ENCODE measurements at places on chromosomes 7 and 10.

DNA sequence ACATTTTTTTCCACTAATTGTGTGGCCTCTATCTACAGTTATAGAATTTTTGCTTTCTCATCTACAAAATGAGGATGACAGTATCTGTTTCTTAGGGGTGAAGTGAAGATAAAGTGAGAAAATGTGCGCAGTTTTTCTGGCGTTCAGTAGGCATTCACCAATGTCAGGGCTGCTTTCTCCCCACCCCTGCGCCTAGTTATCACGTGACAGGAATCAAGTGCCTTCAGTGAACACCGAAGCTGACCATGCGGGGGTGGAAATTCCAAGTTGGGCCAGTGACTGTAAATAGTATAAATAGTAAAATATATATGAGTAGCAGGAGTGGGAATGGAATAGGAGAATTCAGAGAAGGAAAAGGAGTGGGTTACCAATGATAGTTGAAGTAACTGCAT is 77.4 kb downstream of the TAF3 start:
- no peak for DNase-seq

- DNase-seq, result no peak
These were observed 130.5 kb downstream of the CDK14 start for GRCh38 chr7:90726623-90727022.

DNA sequence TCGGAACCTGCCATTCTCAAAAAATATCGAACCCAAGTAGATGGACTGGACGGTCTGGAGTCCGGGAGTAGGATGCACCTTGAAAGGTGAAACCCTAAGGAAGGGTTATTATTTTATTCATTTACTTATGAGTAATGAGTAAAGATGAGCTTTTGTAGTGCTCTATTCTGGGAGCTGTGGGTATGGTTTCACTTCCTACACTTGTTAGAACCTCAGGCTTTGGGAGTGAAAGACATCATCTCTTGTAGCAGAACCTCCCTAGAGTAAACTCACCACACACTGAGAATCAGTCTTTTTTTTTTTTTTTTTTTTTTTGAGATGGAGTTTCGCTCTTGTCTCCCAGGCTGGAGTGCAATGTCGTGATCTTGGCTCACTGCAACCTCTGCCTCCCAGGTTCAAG is 389.4 kb upstream of the AUTS2 start:
- no peak for DNase-seq

GRCh38 chr10:52245547-52245946 is 68.5 kb upstream of the DKK1 start:
- no peak for DNase-seq

- no peak for DNase-seq
These were observed 117.1 kb upstream of the POT1 start for GRCh38 chr7:125046767-125047166.

- no peak for DNase-seq
These were observed 325.6 kb downstream of the PHTF2 start for GRCh38 chr7:78124216-78124615.

DNA sequence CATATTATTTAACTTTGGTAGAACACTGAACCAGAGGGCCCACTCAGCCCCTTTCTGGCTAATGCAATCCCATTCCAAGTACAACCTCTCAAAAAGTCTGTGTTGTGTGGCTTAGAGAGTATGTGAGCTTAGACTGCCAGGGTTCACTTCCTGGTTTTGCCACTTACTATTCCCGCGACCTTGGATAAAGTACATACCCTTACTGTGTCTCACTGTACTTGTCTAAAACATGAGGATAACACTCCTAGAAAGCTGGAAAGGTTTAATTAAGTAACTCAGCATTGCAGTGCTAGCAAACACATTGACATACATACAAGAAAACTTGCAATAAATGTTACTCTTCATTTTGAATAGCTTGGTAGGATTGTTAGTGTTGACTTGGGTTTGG is 215.8 kb downstream of the CHCHD3 start:
- DNase-seq, result no peak

GRCh38 chr7:149500201-149500600 is 2.6 kb upstream of the ZNF746 start:
- DNase-seq, result no peak

GRCh38 chr10:71268247-71268691 is 50.8 kb upstream of the SLC29A3 start:
- no peak for DNase-seq

DNA sequence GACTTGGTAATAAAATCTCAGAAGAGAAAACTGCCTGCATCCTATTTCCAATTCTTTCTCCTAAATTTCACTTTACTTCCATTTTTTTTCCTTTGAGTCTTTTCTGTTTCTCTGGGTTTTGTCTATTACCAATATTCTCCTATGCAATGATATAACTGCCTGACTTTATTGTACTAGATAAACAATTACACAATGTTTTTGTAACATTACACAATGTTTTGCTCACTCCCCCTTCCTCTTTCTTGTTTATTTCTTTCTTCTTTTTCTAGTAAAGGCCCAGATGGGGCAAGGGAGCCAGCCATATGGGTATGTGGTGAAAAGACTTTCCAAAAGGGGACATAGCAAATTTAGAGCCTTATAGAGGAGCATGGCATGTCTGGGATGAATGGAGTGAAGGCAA is 278.7 kb upstream of the PHYHIPL start:
- DNase-seq, result no peak

DNA sequence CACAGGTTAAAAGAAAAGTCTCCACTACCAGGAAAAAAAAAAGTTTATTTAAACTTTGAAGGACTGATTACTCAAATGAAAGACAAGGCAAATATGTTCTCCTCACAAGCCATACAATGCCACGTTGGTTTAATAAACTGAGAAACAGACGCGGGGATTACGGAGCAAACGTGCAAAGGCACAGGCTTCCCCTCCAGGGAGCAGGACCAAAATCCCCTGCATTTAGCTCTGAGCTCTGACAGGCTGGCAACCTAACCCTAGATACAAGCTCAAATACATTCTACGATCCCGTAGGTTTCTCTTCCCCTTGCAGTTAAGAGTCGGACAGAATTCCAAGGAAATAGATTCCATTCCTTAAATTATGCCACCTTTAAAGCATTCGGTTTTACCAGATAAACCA is 7.7 kb upstream of the GRB10 start:
- DNase-seq, result no peak

- no peak for DNase-seq
These were observed 510.0 kb downstream of the ANKRD7 start for GRCh38 chr7:118734541-118734940.

DNA sequence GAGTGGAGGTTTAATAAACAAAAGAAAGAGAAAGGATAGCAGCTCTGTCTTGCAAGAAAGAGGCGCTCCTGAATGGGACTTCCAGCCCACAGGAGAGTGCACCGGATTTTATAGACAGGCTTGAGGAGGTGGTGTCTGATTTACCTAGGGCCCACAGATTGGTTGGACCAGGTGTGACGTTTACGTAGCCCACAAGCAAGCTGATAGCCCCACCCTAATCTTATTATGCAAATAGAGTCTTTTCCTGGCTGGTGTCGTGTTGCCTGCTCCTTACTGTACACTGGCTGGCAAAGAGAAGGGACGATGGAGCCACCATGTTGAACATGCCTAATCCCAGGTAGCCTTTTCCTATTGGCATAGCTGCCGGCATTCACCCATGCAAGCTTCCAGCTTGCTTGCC is 319.7 kb upstream of the POM121L12 start:
- DNase-seq, result no peak

DNA sequence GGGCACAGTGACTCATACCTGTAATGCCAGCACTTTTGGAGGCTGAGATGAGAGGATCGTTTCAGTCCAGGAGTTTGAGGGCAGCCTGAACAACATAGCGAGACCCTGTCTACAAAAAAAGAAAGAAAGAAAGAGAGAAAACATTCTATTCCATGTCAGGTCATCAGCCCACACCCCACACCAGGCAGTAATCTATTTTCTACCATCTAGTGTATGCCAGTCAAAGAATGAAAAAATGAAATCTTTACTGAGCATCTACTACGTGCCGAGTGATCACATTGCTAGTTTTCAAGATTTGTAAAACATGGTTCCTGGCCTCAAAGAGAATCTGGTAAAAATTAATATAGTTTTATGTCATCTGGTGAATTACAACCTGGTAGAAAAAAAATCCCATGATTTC is 3.1 kb upstream of the EPHB4 start:
- DNase-seq, result no peak

GRCh38 chr10:10726101-10726500 is 291.6 kb upstream of the CELF2 start:
- DNase-seq, result no peak

- no peak for DNase-seq
These were observed 31.7 kb downstream of the KCND2 start for GRCh38 chr7:120304674-120305073.

- no peak for DNase-seq
These were observed 12.0 kb upstream of the EPHB4 start for GRCh38 chr7:100839361-100839760.

GRCh38 chr10:79038841-79039201 is 29.9 kb upstream of the ZMIZ1 start:
- DNase-seq, result no peak

GRCh38 chr10:21624951-21625350 is 90.9 kb downstream of the MLLT10 start:
- DNase-seq, result no peak

GRCh38 chr10:36117231-36117630 is 475.1 kb upstream of the FZD8 start:
- DNase-seq, result no peak

DNA sequence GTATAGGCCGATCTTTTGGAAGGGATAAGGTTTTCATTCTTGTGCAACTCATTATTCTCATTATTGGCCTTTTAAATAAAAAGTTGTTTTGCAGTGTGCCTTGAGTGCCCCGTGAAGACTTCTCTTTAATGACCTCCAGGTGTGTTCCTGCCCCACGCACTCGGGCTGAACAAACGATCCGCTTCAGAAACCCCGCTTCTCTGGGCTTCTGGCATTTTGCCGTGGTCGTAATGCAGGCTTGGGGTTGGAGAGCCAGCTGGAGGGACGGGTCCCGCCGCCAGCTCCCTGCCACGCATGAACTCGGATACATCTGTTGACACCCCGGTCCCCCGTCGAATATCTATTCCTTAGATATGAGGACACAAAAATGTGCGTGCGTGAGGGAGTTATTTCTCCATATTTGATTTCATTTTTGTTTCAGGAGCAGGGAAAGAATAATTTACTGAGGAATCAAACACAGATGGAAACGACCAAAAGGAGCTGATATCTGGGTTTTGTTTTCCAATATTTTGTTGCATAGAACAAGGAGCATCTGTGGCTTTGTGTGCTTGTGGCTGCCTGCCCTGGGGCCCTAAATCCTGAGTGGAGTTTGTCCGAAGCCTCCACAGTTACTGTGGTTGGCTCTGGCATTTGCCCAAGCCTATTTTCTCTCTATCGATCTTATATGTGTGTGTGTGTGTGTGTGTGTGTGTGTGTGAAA is 17.0 kb upstream of the TTYH3 start:
- no peak for DNase-seq

GRCh38 chr10:12431151-12432101 is 82.1 kb downstream of the CAMK1D start:
- DNase-seq, result no peak

DNA sequence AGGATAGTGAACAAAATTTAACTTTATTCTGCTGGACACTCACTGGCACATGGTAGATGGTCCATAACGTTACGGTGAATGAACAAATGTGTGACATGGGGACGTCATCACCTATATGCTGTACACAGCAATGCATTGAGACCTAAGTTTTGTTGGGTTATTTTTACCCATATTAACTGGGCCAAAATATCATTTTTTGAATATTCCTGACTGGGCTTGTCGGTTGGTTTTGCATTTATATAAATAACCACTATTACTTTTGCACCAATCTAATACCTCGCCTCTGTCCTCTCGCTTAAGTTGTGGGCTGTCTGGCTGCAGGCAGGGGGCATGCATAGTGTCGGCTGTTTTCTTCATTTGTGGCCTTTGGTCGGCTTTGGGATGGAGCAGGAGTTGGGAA is 161.7 kb downstream of the USP6NL start:
- no peak for DNase-seq

- DNase-seq, result no peak
These were observed 145.2 kb downstream of the ST7 start for GRCh38 chr7:117098457-117098856.

DNA sequence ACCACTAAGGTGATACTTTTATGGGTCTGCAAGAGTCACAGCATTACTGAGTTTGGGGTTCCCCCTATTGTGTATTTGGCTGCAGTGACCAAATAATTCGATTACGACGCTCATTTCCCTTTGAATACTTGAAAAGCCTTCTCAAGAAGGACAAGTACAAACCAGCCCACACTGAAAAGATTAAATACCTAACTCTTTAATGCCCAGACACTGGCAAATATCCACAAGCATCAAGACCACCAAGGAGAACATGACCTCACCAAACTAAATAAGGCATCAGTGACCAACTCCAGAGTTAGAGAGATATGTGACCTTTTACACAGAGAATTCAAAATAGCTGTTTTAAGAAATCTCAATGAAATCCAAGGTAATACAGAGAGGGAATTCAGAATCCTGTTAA is 31.8 kb upstream of the SFTPD start:
- DNase-seq, result no peak

- no peak for DNase-seq
These were observed 77.0 kb downstream of the FRMD4A start for GRCh38 chr10:14253711-14254110.

GRCh38 chr7:157056957-157057902 is 46.8 kb upstream of the MNX1 start:
- no peak for DNase-seq

GRCh38 chr7:82534684-82535083 is 91.1 kb upstream of the CACNA2D1 start:
- no peak for DNase-seq

- no peak for DNase-seq
These were observed 375.8 kb upstream of the NFE2L3 start for GRCh38 chr7:25775999-25776743.

GRCh38 chr10:12741360-12741804 is 260.1 kb downstream of the CCDC3 start:
- no peak for DNase-seq

DNA sequence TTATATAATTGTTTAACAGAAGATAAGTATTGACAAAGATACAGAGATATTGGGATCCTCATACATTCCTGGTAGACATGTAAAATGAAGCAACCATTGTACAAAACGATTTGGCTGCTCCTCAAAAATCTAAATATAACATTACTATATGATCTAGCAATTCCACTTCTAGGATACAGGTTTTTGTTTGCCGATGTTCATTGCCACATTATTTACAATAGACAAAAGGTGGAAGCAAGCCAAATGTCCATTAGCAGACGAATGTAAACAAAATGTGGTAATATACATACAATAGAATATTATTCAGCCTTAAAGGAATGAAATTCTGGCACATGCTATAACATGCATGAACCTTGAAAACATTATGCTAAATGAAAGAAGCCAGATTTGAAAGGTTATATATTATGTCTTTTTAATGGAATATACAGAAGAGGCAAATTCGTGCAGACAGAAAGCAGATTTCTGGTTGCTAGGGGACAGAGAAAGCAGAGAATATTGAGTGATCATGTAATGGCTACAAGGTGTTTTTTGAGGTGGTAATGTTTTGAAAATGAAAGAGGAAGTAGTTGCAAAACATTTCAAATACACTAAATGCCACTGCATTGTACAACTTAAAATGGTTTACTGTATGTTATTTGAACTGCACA is 44.9 kb downstream of the POLR1F start:
- DNase-seq, result no peak

All from activated T-helper 1 cell treated with anti-CD3 and anti-CD28 coated beads, Interleukin-2, amount 50 U/mL, for 16 hours (primary cell).